NCI-H748 treated with DMSO at 0.1 percent for 48 hours (cell line): ENCODE measurements at places on chromosomes 3 and 15.

DNA sequence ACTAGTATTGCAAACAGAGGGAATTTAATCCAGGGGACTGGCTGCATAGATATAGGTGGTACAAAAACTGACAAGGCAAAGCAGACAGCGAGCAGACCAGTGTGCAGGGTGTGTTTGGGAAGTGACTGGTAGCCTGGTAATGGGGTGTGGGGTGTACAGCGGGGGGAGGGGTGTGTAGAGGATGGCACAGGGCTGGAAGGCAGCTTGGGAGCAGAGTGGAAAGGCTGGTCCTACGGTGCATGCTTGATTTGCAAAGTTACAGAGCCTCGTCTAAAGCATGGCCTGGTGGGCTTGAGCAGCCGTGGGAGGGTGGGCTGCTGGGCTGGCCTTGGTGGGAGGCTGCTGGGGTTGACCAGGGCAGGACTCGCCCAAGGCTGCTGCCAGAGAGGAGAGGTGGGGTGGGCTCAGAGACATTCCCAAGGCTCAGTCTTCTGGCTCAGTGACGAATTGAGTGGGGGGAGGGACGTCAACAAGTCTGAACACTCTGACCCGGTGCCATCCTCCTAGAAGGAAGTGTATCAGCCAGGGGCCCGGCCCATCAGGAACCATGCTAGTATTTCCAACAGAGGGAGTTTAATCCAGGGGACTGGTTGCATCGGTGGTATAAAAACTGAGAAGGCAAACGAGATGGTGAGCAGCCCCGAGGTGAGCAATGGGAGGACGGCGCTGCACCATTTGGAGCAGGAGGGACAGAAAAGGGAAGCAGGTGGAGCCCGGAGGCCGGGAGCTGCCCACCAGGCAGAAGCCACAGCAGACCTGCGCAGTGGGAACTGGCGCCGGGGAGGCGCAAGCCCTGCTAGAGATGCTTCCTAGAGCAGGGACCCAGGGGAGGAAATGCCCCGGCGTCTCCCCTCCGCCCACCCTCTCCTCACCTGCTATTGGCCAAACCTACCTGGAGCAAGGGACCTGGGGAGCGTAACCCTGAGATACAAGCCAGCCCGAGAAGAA lies 29.2 kb downstream of the CPN2 start:
- no peak for DNase-seq

- no peak for DNase-seq
Observed at GRCh38 chr15:74062671-74063070, 19.7 kb downstream of the GOLGA6A start.

- DNase-seq, result no peak
Observed at GRCh38 chr3:170413291-170413690, 5.4 kb upstream of the CLDN11 start.

GRCh38 chr3:50275996-50276761 lies 2.7 kb upstream of the LSMEM2 start:
- DNase-seq, result no peak

DNA sequence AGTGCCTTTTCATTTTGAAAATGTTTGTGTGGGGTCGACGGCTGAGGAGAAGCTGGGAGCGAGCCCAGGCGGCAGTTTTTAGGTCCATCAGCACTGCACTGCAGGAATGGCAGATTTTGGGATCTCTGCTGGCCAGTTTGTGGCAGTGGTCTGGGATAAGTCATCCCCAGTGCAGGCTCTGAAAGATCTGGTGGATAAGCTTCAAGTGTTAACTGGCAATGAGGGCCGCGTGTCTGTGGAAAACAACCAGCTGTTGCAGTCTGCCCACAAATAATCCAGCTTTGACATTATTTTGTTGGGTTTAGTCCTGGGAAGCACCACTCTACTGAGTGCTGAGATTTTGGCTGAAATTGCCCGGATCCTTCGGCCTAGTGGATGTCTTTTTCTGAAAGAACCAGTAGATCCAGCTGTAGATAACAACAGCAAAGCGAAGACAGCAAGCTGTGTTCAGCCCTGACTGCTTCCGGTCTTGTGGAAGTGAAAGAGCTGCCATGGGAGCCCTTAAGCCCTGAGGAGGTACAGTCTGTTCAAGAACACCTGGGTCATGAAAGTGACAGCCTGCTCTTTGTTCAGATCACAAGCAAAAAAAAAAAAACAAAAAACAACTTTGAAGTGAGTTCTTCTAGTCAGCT lies 13.1 kb upstream of the ANP32A start:
- no peak for DNase-seq

GRCh38 chr3:46922871-46923558 lies 45.5 kb downstream of the PTH1R start:
- DNase-seq, result no peak

- DNase-seq, result no peak
Observed at GRCh38 chr3:195758721-195759353, 38.1 kb downstream of the MUC20 start.

- DNase-seq, result no peak
Observed at GRCh38 chr15:51263726-51264125, 74.7 kb downstream of the CYP19A1 start.
